NCI-H524 treated with DMSO at 0.1 percent for 48 hours (cell line): ENCODE measurements at places on chromosomes 6 and 20.

GRCh38 chr6:111888928-111889695, 15.9 kb upstream of the FYN start:
- no peak for DNase-seq

DNA sequence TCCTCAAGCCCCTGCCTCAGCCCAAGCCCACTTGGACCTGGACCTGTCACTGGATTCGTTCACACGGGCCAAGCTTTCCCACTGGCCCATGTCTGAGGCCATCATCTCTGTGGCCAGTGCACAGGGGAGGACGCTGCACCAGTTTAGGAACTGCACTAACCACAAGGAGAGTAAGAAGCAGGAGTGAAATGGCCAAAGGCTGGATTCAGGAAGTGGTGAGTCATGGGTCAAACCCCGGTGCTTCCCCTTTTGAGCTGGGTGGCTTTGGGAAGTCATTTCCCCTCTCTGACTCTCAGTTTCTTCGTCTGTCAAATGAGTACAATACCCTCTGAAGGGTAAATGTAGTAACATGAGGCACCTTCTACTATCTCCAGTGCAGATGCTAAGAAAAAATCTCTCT, 87.9 kb downstream of the CD40 start:
- DNase-seq, result no peak

- no peak for DNase-seq
These were observed 39.1 kb downstream of the PLEKHG1 start for GRCh38 chr6:150638765-150639164.

GRCh38 chr6:7732228-7732627, 6.3 kb downstream of the BMP6 start:
- no peak for DNase-seq

GRCh38 chr6:24936641-24937317, 1.0 kb upstream of the RIPOR2 start:
- DNase-seq, result no peak

DNA sequence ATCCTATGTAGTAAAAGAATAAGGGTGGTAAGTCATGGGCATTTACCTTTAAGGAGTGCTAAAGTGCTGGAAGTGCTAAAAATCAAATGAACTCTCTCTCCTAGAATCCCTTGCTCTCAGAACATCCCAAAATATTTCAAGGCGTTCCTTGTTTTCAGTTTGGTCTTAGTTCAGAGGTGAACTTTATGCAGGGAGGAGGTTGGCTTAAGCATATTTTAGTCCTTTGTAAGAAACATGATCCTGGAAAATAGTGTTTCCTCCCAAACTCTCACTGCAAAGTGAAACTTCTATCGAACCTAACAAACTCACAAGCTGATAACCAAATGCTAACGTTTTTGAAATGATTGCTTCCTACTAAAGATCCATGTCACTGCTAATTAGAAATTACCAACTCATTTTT, 231.4 kb downstream of the FOXC1 start:
- DNase-seq, result no peak

DNA sequence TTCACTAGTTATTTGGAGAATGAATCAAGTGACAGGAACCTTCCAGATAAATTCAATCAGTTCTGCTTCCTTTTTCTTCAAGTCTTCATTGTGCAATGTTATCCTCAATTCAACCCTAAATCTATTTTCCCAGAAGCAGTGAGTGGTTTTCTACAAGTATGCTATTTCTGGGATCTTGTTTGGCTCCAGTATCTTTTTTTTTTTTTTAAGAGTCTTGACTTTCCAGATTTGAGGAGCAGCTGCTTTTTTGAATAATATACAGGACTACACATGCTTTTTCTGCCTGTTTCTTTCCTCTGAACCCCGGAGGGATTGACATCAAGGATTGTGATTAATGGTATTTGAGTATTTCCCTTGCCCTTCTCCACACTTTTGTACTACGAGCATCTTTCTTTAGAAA, 339.2 kb upstream of the JAG1 start:
- no peak for DNase-seq
